HFFc6 (cell line): ENCODE measurements at places on chromosomes 11 and 22.
A peak's percentile ranks its signal among the peaks of the same experiment; 100 is the strongest.

GRCh38 chr11:10487002-10487647 is 32.1 kb downstream of the AMPD3 start:
- no peak for DNase-seq

- DNase-seq = no peak
Observed at GRCh38 chr11:69923196-69923595, 104.0 kb upstream of the FGF3 start.

GRCh38 chr11:65060913-65061408 is 2.6 kb upstream of the NAALADL1 start:
- peak; percentile 17 for DNase-seq

- no peak for DNase-seq
Observed at GRCh38 chr22:19970479-19971275, 29.1 kb upstream of the TXNRD2 start.

GRCh38 chr11:45852712-45853101 is 5.4 kb downstream of the CRY2 start:
- no peak for DNase-seq

DNA sequence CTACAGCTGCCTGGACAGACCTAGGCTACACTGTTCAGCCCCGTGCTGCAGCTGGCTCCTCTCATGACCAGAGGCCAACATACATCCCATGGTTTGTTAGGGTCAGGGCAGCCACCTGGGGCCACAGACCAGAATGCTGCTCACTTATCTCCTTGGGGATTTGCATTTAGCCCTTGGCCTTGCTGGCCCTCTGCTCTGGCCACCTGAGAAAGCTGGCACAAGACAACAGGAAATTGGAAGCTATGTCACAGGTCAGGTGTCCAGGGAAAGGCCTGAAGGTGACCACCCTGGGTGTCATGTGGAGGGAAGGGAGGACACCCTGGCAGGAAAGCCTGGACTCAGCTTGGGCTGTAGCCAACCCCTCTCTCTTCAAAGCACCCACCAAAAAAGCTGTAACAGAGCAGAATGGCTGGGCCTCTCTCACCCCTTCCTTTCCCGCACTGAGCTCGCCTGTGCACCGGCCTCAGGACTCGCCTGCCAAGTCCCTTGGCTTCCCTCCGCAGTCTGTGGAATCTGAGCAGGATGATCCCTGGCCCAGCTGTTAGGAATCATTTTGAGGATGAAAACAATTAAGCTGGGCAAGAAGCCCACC is 86.3 kb downstream of the SNX19 start:
- no peak for DNase-seq

DNA sequence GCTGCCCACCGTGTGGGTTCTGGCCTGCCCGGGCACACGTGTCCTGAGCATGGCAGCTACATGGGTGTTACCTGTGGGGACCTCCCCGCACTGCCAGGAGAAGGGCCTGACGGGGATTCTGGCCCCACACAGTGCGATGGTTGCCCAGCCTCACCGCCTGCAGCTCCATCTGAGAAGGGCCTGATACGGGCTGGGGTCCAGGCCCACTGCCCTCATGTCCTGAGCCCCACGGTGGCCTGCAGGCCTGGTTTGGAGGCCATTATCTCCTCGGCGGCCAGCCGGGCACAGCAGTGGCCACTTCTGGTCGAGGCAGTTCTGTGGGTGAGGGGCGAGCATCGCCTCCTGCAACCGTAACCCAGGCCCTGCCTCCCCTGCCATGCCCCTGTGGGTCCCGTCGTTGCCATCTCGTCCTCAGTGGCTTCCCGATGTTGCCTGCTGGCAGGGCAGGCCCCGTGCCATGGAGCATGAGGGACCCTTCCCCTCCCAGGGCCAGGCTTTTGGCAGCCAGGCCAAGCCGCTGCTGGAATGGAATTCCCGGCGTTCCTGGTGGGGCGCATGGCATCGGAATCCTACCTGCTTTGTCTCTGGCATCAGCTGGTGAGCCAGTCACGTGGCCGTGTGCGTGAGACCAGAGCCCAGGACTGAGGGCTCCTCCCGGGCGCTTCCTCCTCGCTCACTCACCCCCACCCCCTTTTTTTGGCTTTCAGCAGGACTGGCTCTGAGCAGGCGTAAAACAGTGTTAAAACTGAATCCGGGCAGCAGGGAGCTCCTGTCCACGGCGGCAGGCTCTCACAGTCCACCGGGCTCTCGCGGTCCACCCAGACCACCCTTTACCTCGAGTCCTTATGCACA is 71.9 kb upstream of the PPARA start:
- no peak for DNase-seq

GRCh38 chr22:39098576-39098975 is 1.5 kb downstream of the APOBEC3H start:
- no peak for DNase-seq

- DNase-seq = no peak
Observed at GRCh38 chr11:87081358-87081757, 43.6 kb downstream of the TMEM135 start.

DNA sequence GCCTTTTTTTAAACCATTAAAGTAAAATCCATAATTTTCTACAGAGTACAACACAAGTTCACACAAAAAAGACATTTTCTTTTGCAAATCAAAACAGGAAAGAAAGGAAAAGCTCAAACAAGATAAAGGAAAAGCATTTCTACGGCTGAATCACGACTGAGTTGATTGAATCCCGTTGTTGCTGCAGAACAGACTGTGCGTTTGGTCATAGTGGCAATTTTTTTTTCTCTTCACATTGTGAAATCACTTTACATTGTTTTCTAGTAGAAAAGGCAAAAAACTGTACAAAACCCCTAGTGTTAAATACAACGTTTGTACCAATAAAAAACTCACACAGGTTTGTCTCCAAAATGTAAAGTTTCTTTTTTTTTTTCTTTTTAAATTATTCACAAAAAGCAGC is 17.3 kb upstream of the RAPSN start:
- no peak for DNase-seq

GRCh38 chr11:91078221-91078620 is 855.4 kb upstream of the CHORDC1 start:
- no peak for DNase-seq

- DNase-seq = no peak
Observed at GRCh38 chr11:2877474-2877873, 8.1 kb downstream of the CDKN1C start.
